ENCODE measurements at places on chromosomes 11 and 22.

DNA sequence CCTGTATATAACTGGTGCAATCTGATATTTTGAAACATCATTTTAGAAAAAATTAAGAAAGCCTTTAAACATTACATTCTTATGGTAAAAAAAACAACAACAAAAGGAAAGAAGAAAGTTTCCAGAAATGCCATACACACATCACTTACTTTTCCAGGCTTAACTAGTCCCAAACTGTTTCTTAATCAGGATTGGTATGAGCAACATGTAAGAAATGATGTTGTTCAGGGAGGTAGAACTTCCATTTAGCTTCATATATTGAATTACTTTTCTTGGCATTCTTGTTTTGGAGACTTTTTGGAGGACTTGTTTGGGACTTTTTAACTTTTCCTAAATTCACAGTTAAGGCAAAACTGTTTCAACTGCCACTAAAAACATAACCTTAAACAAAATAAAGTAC is 791.5 kb downstream of the METTL15 start:
- no peak for DNase-seq

GRCh38 chr11:109302591-109303334 is 119.2 kb upstream of the C11orf87 start:
- DNase-seq = no peak

- DNase-seq = no peak
These were observed 313.5 kb upstream of the CHORDC1 start for GRCh38 chr11:90536301-90536700.

DNA sequence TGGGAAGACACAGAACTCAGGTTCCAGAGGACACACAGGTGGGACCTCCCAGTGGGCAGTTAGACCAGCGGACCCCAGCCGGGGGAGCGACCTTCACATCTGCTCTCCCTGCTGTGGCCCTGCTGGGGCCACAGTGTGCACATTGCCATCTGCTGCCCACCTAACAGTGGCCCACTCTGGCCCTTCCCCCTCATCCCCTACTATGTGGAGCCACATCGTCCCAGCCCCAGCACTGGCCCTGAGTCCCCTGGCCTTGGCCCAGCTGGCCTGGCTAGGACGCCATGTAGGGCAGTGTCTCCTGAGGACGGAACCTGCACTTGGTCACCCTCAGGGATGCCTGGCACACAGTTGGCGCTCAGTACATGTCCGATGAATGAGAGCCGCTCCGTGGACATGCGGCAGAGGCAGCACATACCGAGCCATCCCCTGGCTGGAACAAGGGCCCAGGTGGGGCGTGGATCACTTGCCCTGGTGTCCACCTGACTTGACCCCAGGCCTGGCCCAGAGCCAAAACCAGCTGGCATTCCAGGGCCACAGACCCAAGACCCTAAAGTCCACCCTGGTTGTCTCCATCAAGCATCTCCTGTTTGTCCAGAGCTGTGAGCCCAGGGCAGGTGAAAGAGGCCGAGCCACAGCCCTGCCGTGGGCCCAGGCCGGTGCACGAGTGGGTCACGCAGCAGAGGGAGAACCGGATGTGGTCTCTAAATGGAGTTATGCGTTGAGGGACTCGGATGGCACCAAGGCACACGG is 93.1 kb upstream of the FGF3 start:
- DNase-seq = no peak

DNA sequence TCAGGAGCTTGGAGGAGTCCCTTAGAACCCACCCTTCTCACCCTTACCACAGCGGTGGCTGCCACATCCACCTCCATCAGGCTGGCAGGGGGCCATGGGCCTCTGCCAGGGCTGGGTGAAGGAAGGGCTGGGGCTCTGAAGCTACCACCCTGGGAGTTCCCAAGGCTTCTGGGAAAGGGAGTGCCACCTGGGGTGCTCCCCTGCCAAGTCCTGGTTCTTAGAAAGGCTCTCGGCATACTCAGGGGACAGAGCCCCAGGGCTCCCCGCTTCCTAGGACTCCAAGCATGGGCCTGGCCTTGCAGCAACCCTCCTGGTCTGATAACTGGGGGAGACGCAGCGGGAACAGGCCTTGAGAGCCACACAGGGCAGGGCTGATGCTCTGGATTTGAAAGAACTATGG is 438 bp upstream of the PLA2G3 start:
- DNase-seq = no peak

- DNase-seq = no peak
These were observed 20.6 kb upstream of the MS4A7 start for GRCh38 chr11:60357771-60358170.

DNA sequence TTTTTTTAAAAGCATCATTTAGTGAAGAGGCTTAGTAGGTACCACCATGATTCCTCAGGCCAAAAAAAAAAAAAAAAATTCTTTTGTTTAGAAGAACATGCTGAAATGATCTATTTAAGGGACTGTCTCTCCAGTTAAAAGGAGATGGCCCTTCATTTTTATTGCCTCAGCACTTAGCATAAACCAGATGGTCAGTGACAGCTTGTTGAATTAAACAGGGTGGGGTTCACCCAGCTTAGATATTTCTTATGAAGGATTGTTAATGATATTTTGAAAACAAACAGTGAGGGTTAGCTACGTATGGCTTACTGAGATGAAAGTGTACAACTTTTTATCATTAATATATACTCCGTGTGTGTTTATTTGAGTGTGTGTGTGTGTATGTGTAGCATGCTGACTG is 203.7 kb downstream of the FAM181B start:
- DNase-seq = no peak

DNA sequence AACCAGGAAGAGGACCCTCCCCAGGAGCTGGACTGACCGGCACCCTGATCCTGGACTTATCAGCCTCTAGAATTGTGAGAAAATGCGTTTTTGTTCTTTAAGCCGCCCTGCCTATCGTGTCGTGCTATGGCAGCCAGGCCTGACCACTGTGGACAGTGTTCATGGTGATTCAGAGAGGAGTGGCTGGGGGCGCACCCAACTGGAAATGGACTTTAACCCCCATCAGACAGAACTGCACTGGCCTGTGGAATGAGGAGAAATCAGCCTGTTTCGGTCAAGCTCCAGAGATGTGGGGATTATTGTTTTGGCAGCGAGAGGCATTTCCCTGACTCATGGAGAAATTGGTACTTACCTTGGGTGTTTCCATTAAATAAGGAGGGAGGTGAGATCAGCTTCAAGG is 1437.8 kb downstream of the BRD1 start:
- DNase-seq = no peak

GRCh38 chr11:66969584-66970225 is 5.4 kb upstream of the C11orf86 start:
- no peak for DNase-seq

DNA sequence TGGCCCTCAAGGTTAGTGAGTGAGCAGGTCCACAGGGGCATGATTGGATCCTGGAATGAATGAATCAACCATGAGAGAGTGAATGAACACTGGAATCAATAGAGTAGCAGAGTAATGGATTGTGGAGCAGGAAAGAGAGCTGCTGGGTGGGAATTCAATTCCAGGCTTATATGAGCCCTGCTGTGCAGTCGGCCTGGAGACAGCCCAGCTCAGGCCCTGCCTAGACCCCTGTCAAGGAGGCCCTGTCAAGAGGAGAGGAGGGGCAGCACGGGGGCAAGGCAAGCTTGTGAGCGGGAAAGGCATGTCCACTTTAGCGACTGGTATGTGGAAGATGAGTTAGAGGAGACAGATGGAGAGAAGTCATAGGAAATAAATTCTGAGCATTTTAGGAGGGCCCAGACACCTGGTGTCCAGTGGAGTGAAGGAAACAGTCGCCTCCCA is 1.3 kb upstream of the FOLR1 start:
- DNase-seq = no peak

DNA sequence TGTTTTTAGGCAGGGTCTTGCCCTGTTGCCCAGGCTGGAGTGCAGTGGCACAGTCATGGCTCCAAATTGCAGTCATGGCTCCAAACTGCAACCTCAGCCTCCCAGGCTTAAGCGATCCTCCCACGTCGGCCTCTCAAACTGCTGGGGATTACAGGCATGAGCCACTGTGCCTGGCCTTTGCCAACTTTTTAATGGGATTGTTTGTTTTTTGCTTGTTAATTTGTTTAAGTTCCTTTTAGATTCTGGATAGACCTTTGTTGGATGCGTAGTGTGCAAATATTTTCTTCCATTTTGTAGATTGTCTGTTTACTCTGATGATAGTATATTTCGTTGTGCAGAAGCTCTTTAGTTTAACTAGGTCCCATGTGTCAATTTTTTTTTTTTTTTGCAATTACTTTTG is 10.0 kb upstream of the SCGB1D1 start:
- no peak for DNase-seq

DNA sequence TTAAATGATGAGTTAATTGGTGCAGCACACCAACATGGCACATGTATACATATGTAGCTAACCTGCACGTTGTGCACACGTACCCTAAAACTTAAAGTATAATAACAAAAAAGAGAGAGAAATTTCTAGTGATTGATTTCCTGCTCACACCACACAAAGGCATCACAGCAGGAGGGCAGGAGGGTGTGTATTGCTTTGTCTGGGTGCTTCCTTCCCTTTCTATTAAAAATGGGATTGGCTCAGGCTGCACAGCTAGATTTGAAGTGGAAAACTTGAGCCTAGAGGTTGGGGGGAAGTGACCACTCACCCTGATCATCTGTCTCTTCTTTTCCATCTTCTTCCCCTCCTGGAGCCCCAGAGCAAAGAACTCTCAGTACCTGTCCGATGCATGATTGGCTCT is 944 bp upstream of the SCGB1D2 start:
- DNase-seq = no peak

DNA sequence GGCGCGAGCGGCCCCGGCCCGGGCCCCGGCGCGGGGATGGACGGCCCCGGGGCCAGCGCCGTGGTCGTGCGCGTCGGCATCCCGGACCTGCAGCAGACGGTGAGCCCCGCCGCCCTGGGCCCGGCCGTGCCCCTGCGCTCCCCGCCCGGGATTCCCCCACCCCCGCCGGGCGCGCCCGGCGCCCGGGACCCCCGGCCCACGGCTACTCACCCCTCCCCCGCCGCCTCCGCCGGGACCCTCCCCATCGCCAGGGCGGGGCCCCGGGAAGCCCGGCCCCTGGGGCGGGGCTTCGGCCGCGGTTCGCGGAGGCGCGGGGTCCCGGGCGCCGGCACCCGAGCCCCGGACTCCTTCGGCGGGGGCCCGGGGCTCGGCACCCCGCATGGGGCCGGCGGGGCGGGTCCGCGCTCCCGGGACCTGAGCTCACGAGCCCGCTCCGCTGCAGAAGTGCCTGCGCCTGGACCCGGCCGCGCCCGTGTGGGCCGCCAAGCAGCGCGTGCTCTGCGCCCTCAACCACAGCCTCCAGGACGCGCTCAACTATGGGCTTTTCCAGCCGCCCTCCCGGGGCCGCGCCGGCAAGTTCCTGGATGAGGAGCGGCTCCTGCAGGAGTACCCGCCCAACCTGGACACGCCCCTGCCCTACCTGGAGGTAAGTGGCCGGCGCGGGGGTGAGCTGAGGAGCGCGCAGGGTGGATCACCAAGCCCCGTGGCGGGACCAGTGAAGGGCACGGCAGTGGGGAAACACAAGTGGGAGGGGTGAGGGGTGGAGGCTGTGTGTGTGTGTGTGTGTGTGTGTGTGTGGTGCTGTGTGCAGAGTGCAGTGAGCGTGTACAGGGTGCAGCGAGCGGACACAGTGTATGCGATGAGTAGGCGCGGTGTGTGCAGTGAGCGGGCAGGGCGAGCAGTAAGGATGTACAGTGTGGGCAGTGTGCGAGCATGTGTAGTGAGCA is 2.3 kb downstream of the SHANK3 start:
- DNase-seq = no peak

DNA sequence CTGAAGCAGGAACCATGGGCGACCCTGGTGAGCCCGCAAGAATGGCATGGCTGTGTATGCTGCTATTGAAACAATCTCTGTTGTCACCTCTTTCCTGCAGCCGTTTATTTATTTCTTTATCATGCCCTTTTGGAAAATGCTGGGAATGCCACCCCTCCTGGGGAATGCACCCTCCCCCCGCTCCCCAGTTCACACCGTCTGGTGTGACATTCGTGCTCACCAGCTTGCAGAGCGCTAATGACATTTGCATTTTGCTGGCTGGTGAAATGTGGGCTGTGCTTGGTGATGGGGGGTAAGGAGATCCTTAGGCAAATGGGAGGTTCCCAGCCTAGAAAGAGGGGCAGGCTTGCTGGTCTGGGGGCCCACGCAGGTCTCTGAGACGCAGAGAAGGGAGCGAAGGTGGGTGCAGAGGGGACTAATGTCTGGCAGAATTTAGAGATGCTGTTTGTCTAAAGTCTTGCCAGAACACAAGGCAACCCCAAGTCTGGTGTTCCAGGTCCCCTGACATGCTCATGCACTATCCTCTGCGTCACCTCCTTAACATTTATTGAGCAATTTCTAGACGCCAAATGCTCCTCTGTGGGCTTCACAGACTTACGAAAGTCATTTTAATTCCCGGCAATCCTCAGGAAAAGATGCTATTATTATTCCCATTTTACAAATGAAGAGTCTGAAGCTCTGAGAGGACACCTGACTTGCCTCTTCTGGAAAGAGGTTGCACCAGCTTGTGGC is 91.7 kb downstream of the TP53I11 start:
- no peak for DNase-seq

DNA sequence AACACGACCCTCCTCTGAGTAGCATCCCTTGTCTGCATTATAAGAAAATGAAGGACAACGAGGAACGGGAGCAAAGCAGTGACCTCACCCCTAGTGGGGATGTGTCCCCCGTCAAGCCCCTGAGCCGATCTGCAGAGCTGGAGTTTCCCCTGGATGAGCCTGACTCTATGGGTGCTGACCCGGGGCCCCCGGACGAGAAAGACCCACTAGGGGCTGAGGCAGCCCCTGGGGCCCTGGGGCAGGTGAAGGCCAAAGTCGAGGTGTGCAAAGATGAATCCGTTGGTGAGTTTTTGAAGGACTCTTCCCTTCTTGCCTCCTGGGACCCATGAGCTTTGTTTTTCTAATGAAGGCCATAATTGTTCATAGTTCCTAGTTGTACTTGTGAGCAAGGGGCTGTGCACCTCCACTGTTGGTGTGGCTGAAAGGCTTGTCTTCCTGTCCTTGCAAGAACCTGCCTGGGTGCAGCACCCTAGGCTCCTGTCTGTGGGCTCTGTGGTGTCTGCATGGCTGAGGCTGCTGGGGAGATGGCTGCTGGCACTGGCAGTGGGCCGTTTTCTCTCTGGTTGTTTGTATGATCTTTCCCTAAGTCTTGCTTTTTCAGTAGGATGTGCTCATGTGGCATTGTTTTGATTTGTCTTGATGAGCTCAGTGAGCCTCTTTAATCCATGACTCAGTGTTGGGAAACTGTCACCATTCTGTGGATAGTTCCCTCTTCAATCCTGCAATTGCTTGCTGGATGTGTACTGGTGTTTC is 10.1 kb downstream of the DGCR8 start:
- no peak for DNase-seq

GRCh38 chr11:10751581-10751940 is 515 bp downstream of the CTR9 start:
- no peak for DNase-seq

DNA sequence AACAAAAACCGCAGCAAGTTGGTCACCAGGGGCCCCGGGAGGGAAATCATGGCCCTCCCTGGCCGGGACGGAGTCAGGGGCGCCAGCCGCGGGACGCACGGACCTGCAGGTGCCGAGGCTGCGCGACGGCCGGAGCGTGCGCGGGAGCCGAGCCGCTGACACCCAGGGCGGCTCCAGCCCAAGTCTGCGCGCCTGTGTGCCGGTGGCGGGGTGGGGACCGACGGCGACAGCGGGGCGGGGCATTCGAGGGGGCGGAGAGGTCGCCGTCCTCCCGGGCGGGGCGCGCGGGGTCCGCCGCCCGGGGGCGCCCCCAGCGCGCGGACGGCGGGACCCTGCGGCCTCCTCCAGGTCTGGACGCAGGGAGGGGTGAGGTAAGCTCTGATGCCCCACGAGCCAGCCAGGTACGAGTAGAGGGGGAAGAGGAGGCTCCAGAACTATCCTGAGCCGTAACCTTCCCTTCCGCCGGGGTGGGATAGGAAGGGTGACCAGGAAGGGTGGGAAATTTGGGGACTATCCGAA is at the start of gene ESAM:
Gene ESAM (minus strand): TSS at position 186 of the 519 bp plus-strand sequence. CDS start 136 bp downstream, at position 50.
- peak; percentile 47 for DNase-seq

GRCh38 chr11:30811226-30811755 is 225.1 kb upstream of the MPPED2 start:
- DNase-seq = no peak

Data from activated T-cell treated with anti-CD3 and anti-CD28 coated beads for 24 hours (primary cell).